ENCODE measurements at places on chromosomes 16 and 17.

GRCh38 chr16:72612256-72612655 is 435.7 kb downstream of the ZFHX3 start:
- DNase-seq = no peak

- DNase-seq = peak; percentile 38
Measured at GRCh38 chr17:42287305-42287976, 857 bp upstream of the STAT5A start.

DNA sequence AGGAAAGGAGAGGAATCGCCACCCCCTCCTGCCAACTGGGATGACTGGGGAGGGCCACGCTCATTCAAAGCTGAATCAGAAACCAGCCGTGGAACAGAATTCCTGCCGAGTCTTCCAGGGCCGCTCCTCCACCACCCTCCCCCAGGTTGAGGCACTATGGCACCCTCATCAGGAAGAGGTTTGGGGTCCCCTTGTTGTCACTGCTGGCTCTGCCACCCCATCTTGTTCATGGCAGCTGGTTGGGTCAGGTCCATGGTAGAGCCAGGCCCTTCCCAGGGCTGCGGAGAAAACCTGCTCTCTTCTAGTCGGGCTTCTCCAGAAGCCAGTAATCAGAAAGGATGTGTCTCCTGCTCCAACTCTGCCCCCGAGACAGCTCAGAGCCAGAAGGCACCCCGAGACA is 41.8 kb downstream of the KCNJ12 start:
- DNase-seq = no peak

DNA sequence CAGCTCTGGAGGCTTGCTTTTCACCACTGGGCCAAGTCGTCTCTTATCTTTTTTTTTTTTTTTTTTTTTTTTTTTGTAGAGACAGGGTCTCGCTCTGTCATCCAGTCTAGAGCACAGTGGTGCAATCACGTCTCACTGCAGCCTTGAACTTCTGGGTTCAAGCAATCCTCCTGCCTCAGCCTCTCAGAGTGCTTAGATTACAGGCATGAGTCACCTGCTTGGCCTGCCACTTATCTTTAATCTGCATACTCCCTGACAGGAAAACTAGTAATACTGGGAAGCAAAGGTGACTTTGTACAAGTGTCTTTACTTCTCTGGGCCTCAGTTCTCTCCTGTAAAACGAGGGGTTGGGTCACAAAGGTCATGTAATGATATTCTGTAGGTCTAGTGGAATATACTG is 15.0 kb downstream of the NTN1 start:
- DNase-seq = no peak

DNA sequence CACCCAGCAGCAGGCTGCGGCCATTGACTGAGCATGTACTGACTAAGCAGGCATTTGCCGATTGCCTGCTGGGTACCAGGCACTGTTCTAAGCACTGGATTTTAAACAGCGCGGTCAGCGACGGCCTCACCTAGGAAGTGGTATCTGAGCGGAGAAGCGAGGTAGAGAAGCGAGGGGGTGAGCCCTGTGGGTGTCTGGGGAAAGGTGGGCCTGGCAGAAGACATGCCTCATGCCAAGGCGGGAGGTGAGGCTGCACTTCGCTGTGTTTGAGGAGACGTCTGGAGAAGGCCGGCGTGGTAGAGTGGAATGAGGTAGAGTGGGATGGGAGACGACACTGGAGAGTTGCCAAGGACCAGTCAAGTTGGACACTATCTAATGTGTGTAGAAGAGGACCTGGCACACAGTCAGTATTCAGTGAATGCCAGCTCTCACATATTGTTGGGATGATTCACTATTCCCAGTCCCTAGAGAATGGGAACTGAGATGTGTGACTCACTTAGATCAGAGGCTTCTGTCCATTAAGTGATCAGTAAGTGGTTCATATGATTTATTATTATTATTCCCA is 14.4 kb downstream of the SYCE1L start:
- peak; percentile 97 for DNase-seq

GRCh38 chr17:29569245-29569950 is 897 bp downstream of the TP53I13 start:
- peak; percentile 69 for DNase-seq

GRCh38 chr17:39667262-39667944 is 850 bp upstream of the PNMT start:
- no peak for DNase-seq

DNA sequence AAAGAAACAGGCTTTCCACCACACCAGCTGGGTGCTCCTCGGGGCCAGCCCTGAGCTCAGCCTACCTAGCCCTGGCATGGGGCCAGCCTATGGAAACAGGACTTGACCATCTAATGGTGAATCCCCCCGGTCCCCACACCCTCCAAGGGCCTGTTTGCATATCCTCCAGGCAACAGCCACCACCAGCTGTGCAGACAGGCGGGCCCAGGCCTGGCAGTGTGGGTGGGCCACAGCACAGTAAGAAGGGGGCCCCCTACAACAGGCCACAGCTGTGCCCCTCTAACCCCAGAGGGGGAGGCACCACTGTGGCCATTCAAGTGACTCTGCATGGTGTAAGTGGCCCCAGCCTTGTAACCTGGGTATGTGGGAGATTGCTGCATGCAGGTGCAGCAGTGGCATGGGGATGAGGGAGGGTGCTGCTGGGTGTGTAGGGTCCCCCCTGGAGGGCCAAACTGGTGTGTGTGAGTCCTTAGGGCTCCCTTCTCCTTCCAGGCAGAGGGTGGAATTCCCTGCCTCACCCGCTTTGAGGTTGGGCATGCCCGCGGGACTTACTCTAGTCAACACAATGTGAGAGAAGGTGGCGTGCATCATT is 148.2 kb downstream of the C16orf78 start:
- no peak for DNase-seq

DNA sequence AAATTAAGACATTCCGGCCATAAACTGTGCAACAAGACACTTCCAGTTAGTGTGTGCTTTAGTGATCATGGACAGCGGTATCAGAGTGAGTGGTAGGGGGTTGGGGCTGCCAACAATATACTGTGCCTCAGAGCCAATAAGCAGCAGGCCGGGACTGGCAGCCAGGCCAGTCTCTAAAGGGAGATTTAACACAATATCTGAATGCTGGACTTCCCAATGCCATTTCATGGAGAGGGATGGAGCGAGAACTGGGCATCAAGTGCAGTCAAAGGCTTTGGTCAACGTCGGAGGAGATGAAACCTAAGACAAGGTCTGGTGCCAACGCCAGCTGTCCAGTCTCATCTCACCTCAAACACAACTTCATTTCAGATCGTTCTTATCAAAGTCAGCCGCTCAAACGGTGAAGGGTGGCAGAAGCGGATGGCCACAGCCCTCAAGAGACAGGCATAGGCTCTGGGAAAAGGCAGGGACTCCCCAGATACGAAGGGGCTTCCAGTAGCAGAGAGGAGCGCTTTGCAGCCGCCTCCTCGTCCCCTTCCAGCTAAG is 935 bp downstream of the USP32 start:
- peak; percentile 42 for DNase-seq

GRCh38 chr16:588639-588888 is 1.3 kb upstream of the RAB40C start:
- peak; percentile 76 for DNase-seq

- no peak for DNase-seq
Measured at GRCh38 chr16:2482708-2483534, 8.0 kb downstream of the TBC1D24 start.

- DNase-seq = peak; percentile 44
Measured at GRCh38 chr17:70622368-70623260, 453.3 kb downstream of the KCNJ2 start.

- DNase-seq = no peak
Measured at GRCh38 chr17:5672815-5673430, 88.6 kb upstream of the NLRP1 start.

GRCh38 chr16:881219-882097 is 80.9 kb upstream of the GNG13 start:
- DNase-seq = no peak

DNA sequence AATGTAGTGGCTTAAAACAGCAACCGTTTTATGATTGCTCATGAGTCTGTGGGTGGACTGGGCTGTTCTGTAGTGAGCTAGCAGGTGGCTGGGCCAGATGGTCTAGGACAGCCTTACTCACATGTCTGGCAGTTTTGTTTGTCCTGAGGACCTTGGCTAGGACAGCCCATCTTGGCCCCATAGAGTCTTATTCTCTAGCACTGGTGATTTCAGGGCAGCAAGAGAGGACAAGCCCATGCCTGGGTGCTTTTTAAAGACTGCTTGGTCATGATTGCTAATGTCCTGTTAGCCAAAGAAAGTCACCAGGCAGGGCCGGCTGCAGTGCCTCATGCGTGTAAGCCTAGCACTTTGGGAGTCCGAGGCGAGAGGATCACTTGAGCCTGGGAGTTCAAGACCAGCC is 139.8 kb downstream of the KATNIP start:
- no peak for DNase-seq

DNA sequence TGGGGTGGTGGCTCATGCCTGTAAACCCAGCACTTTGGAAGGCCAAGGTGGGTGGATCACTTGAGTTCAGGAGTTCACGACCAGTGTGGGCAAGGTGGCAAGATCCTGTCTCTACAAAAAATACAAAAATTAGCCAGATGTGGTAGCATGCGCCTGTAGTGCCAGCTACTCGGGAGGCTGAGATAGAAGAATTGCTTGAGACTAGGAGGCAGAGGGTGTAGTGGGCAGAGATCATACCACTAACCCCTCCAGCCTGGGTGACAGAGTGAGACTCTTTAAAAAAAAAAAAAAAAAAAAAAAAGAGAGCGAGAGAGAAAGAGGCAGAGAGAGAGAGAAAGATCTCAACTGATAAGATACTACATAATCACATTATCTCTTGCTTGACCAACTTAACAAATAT is 45.9 kb downstream of the KANSL1 start:
- no peak for DNase-seq

DNA sequence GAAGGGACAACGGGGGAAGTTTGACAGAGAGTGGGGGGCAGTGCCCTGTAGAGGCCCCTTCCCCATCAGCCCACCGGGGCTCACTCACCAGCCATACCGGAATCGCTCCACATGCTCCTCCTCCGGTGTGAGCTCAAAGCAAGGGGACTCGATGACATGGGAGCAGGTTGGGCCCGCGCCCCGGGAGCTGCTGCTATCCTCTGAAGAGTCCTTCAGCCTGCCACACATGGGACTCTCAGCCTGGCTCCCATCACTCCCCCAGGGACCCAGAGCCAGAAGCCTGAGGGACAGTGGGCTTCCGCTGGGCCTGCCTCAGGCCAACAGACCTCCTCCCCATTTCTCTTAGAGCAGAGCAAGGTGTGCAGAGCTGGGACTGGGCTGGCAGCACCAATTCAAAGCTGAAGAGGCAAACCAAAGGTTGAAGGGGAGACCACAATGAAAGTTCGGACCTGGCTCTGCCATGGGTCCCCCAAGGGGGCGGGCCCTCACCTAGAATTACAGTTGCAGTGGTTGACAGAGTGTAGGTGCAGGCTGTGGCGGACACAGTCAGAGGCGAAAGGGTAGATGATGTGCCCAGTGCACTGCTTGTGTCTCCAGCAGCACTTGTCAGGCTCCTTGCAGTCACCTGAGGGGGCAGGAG is 7.3 kb downstream of the PROCA1 start:
- no peak for DNase-seq

DNA sequence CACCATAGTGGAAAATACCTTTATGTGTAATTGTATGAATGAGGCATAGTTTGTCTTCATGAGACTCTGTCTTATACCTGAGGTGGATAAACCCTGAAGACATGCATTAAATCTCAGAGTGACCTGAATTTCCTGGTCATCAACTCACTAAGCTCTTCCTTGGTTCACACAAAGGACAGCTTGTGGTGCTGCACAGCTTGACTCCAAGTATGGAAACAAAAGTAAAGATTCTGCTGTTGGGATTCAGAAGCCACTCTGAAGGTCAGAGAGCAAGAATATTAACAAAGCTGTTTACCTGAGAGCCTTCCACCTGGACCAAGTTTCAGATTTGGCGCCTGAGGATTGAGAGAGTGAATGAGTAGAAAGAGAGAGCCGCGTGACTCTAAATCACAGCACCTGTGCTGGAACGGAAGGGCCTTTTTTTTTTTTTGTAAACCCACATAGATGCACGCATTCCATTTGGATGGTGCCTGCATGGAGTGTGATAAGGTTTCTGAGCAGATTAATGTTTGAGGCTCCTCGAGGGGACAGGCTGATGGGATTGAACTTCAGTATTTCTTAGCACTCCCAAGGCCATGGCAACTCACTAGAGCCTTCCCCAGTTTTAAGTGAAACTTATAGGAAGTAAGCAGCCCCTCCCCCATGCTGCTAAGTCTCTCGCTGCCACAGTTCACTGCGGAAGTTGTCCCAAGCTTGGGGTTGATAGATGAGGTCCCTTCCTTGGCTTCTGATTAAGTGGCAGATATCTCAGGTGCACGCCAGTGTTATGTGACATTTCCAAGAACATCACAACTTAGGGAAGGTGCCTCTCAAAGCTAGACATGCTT is 28.7 kb downstream of the CALB2 start:
- no peak for DNase-seq

GRCh38 chr17:47902039-47902744 is 6.2 kb downstream of the SP2 start:
- no peak for DNase-seq

DNA sequence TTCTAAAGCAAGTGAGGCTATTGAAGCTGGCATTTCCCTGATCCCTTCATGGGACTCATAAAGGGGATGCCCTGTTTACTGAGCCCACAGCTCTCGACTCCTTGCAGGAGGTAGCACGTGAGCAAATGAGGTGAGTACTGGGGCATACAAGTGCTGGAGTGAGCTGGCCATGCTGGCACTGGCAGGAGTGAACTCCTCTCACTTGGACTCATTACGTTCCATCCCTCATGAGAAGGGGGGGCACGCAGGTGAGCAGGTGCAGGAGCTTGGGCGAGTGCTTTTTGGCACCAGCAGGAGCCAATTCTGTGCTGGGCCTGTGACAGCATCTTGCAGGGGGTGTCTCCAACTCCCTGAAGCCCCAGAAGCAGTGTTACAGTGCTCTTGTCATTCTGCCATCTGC is 337.1 kb upstream of the CA10 start:
- DNase-seq = no peak
